ENCODE measurements at places on chromosomes 3 and 15.
A peak's percentile ranks its signal among the peaks of the same experiment; 100 is the strongest.

GRCh38 chr3:189688262-189688661, 57.1 kb downstream of the TP63 start:
- DNase-seq, result no peak
- no peaks in the 10 kb centered on the region for H3K36me3 ChIP-seq
- H3K27me3 ChIP-seq, result no peaks in the 10 kb centered on the region

DNA sequence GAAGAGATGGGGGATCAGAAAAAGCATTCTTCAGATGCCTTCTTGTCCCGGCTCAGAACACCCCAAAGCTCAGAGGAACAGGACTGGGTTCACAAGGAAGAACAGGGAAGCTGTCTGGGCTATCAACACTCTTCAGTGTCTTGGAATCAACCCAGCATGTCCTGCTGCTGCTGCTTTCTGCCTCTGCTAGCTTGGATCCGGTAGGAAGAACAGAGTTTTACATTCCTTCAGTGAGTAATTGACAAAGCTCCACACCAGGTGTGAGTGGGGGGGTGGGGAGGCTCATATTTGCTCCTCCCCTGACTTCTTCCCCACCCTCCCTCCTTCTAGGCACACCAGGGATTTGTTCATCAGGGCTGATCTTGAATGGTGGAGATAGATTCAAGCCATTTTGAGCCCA, 13.1 kb upstream of the ETV5 start:
- H3K4me3 ChIP-seq, result no peak overlapping the region
- H3K4me1 ChIP-seq, result no peaks in the 10 kb centered on the region
- H3K27ac ChIP-seq, result no peak overlapping the region
- peaks cover 37% of the 10 kb centered on the region for H3K27me3 ChIP-seq
- H3K36me3 ChIP-seq, result no peaks in the 10 kb centered on the region

GRCh38 chr15:69658411-69658945, 205.9 kb downstream of the RPLP1 start:
- no peaks in the 10 kb centered on the region for H3K36me3 ChIP-seq
- H3K4me3 ChIP-seq, result no peak overlapping the region
- H3K27ac ChIP-seq, result no peak overlapping the region
- DNase-seq, result no peak
- H3K4me1 ChIP-seq, result no peaks in the 10 kb centered on the region

DNA sequence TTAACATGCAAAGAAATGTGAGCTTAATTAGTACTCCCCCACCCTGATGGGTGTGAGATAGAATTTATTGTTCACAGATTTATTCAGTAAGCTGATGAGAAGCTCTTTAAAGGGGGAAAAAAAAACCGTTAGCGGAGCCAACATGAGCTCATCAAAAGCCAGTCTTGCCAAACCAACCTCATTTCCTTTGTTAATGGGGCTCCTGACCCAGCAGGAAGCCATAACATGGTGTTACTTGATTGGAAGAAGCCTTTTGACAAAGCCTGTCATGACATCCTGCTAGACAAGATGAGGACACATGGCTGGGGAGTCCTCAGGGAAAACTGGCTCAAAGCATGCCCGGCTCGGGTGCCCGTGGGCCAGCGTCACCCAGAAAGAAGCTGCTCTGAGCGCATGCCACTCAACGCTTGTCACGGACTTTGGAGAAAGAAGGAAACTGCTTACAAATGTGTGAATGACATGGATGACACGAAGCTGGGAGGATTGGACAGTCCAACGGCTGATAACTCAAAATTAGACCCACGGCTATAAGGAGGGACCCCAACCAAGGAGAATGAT, 64.6 kb downstream of the SLCO2A1 start:
- H3K4me3 ChIP-seq, result no peak overlapping the region
- DNase-seq, result no peak
- H3K36me3 ChIP-seq, result no peaks in the 10 kb centered on the region
- peaks cover 14% of the 10 kb centered on the region for H3K27me3 ChIP-seq
- peaks cover 16% of the 10 kb centered on the region for H3K4me1 ChIP-seq

DNA sequence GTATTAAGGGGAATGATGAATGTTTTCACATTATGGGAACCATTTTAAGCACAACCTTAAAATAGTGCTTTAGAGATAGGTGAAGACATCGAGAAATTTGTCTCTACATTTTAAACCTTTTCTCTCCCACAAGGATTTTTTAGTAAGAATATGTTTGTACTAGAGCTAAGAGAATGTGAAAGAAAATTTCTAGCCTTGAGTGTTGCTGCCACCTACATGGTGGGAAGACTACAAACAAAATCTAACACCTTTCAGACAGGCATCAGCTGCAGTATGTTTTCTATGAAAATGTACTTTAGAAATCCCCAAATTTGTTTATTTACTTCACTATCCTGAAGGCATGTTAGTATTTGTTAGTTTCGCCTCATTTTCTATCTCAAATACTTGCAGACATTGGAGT, 247.4 kb downstream of the WDR72 start:
- no peaks in the 10 kb centered on the region for H3K4me1 ChIP-seq
- no peaks in the 10 kb centered on the region for H3K27me3 ChIP-seq
- H3K36me3 ChIP-seq, result no peaks in the 10 kb centered on the region
- H3K27ac ChIP-seq, result no peak overlapping the region
- DNase-seq, result no peak

DNA sequence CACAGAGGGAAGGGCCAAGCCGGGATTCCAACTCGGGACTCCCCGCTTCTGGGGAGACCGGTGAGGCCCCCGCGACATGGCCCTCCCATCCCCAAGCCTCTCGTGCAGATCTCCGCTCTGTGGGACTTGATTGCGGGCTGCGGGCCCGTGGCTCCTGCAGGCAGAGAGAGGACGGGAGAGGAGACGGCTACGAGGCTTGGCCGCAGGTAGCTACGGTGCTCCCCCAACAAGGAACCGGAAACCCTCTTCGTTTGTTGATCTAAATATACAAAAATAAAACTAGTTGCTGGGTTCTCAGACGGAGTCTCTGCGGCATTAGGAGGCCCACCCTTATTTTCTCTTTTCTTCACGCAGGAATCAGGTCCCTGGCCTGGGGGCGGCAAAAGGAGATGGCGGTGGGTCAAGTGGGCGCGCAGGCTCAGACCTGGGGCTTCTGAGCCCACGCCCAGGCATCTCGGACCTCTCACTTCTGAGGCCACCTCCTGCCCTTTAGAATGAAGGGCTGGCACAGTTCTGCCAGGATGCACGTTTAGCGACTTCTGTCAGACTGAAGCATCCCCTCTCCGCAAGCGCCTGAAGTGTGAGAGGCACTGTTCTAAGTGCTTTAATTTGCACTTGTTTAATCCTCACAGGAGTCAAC, 10.9 kb downstream of the GNB5 start:
- H3K27ac ChIP-seq, result peak overlapping the region; percentile 92
- H3K27me3 ChIP-seq, result peaks cover 4% of the 10 kb centered on the region
- H3K4me3 ChIP-seq, result peak overlapping the region; percentile 87
- no peak for DNase-seq

DNA sequence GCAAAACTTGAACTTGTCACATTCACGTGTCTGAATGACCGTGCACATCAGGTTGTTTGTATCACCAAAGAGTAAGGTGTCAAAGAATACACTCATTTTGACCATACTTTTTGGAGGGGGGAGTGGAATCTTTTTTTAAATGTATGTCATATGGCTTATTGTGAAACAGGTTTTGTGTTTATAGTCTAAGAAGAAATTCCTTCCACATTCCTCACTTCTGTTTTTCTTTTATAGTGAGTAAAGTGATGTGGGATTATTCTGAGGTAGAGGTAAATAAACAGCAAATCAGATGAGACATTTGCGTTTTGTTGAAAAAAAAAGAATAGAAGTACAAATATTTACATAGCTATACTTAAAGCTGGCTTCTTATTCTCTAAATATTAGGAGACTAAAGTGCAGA, 33.0 kb downstream of the SRP14 start:
- DNase-seq, result peak; percentile 33
- peaks cover 48% of the 10 kb centered on the region for H3K4me1 ChIP-seq
- peak overlapping the region; percentile 36 for H3K4me3 ChIP-seq
- H3K27ac ChIP-seq, result peak overlapping the region; percentile 67
